Right atrium auricular region (tissue), 2 donors: ENCODE measurements at places on chromosomes 2 and 18.

DNA sequence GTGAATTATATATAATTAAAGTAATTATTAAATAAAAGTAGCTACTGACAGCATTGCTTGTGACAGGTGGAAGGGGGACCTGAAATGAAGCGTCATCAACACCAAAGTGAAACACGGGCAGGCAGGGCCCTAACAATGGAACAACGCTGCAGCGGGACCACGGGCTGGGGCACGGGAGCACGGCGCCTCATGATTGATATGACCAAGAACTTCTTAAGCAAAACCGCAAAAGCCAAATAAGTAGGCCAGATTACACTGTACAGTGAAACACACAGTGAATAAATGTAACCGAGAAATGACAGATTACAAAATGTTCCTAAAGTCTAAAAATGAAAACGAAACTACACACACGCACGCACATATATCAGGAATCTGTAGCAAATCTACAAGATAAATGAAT lies 81.4 kb downstream of the SNTG2 start:
- DNase-seq: no peak

GRCh38 chr2:26563686-26564085 lies 77.5 kb downstream of the CIB4 start:
- no peak for DNase-seq

DNA sequence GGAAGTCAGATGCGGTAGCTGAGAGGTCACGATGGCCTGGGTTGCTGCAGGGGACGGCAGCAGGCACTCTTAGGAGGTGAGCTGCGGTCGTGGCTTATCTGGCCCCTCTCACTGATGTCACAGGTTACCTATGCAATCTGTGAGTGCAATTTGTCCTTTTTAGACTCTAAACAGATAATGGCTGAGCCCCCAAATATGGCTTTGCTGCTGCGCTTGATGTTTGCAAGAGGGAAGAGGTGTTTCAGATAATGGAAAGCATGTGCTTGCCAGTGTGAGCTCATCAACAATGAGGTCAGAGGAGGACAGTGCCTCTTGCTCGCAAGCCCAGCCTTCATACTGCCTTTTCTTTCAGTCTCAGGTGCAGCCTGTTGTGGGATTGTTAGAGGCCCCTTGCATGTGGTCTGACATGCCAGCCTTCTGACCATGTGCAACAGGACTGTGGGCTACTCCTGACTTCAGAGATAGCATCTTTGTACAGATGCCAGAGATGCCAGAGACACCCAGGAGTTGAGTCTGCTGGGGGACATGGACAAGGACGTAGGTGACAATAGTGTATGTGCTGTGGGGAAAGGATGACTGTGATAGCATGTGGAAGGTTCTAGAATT lies 151.3 kb downstream of the TANC1 start:
- no peak for DNase-seq

GRCh38 chr2:220043990-220044335 lies 416.5 kb downstream of the SLC4A3 start:
- no peak for DNase-seq

DNA sequence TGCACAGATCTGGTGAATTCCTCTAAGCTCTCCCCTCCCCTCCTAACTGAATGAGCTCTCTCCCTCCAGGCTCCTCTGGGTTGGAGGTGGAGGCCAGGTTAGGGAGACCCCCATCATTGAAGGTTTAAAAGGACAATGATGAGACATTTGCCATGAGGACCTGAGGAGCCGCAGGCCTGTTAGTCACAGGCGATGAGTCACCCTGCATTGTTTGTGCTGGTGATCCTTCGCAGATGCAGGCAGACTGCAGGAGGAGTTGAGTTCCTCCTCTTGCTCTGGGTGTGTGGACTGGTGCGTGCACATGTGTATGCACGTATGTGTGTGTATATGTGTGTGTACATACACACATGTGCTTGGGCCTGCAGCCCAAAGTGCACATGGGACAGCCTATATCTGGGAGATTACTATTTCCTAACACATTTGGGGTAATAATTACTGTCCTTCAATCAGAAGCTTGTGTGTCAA lies 42.0 kb downstream of the MCFD2 start:
- peak; percentile 89 for DNase-seq

DNA sequence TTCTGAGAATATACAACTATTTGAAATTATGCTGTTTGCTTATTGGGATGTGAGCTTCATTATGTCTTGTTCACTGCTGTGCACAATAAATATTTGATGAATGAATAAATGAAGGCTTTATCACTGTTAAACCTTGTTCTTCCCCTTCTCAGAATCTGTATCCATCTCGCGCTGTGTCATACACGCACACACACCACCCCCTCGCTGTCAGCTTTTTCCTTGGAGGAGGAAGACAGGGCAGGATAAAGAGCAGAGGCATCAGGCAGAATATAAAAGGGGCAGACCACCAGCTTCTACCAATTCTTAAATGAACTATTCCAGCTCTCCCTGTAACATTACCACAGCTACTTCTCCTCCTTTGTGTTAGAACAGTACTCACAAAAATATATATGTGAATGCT lies 75.0 kb downstream of the CD226 start:
- DNase-seq: no peak
